ENCODE measurements at places on chromosomes 3 and 15.

GRCh38 chr15:65221697-65222096 lies 10.4 kb upstream of the CILP start:
- DNase-seq: no peak

DNA sequence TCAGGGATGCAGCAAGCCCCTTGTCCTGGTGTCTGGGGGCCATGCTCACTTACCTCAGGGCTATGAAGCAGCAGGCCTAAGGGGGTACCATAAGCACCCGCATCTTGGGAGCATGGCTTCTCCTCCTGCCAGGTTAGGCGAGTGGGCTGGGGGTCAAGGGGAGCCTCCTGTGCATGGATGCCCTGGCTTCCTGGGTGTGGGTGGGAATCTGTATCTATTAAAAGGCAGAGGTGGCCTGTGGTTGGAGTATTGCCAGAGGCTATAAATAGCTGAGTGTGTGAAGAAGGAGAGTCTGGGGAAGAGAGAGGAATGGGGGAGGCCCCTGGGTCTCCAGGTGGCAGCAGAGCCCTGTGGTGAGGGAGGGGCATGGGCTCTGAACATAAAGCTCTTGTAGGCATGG lies 19.5 kb downstream of the ACVR2B start:
- DNase-seq: no peak

- no peak for DNase-seq
Observed at GRCh38 chr15:59965741-59966140, 38.4 kb upstream of the FOXB1 start.

- no peak for DNase-seq
Observed at GRCh38 chr3:190696777-190697501, 165.6 kb downstream of the GMNC start.

GRCh38 chr3:141777957-141778813 lies 15.0 kb downstream of the GRK7 start:
- DNase-seq: no peak

GRCh38 chr3:26505399-26505798 lies 117.2 kb upstream of the LRRC3B start:
- no peak for DNase-seq

All from skin of body (tissue), 3 donors.